Urinary bladder (tissue), 4 donors: ENCODE measurements at places on chromosomes 12 and 14.

DNA sequence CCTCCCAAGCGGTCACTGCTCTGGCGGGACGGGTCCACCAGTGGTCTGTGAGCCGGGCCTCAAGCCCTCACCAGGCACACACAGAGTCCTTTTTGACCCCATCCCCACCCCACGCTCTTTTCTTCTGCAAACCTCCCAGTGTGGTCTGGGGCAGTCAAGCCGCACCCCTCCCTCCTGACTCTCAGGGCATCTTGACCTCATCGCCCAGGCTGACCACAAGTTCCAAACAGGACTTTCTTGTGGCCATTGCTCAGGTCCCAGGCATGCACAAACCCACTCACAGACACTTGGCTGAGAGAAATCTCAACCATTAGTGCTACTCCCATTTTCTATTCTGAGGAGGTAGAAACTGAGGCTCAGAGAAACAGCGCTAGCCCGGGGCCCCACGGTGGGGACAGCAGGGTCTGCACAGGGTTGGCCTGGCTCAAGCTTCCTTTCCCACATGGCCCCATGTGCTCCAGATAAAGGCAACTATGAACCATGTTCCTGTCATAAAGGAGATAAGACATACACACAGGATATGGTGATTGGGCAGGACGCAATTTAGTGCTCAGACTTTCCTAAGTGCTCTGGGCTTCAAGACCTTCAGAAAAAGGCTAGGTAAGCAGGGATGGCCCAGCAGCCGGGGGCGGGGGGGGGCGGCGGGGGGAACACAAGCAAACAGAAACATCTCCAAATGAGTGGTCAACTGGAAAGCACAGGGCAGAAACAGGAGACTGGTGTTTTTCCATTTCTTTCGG lies 69.6 kb downstream of the ITPK1 start:
- DNase-seq, result no peak

GRCh38 chr12:120783197-120783596 lies 57.6 kb downstream of the ACADS start:
- no peak for DNase-seq

DNA sequence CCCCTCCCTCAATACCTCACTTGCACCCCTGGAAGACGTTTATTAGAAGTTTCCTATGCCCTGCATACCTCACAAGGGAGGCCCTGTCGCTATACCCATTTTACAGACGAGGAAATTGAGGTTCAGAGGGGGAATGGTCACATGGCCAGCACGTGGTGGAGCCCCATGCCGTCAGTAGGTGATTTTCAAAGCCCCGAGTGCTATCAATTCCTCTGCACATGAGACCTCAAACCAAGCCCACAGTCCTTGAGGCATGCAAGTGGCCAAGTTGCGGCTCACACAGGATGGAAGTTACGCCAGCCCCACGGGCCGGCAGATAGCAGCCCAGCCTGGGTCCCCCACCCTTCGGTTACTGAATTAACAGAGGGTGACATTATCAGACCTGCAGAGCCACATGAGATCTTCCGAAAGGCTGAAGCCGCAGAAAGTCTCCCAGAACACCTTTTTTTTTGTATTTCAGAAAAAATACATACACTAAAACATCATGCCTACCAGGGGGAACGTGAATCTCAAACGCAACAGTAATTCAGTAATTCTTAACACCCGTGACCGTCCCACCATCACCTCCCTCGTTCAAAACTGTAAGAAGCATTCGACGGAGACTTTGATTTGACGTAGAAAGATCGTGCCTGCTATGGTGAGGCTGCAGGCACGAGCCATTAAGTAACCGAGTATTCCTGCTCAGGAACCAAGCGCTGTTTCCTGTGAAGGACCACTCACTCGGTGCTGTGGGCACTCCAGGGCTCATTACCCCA lies 129.0 kb downstream of the RFLNA start:
- no peak for DNase-seq

DNA sequence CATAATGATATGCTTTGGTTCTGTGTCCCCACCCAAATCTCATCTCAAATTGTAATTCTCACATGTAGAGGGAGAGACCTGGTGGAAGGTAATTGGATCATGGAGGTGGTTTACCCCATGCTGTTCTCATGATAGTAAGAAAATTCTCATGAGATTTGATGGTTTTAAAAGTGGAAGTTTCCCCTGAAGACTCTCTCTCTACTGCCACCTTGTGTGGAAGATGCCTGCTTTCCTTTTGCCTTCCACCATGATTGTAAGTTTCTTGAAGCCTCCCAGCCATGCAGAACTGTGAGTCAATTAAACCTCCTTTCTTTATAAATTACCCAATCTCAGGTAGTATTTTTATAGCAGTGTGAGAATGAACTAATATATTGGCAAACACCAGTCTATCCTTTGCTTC lies 260.4 kb upstream of the PPFIA2 start:
- no peak for DNase-seq

DNA sequence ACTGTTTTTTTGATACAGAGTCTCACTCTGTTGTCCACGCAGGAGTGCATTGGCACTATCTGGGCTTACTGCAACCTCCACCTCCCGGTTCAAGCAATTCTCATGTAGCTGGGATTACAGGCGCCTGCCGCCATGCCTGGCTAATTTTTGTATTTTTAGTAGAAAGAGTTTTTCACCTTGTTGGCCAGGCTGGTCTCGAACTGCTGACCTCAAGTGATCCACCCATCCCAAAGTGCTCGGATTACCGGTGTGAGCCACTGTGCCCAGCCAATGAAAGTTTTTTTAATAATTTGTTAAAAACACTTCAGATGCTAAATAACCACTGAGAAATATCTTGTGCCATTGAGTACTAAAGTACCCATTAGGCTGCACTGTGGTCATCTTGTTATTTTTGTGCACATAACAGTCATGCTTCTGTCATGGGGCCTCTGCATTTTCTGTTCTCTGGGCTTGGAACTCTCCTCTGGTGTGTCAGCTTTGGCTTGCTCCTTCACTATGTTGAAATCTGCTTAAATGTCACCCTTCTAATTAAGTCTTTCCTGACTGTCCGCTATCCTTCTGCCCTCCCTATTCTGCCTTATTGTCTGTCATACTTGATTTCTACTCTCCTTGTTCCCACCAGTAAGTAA lies 105.1 kb downstream of the KTN1 start:
- DNase-seq, result no peak

- no peak for DNase-seq
Observed at GRCh38 chr14:51552768-51553404, 98.8 kb upstream of the FRMD6 start.

DNA sequence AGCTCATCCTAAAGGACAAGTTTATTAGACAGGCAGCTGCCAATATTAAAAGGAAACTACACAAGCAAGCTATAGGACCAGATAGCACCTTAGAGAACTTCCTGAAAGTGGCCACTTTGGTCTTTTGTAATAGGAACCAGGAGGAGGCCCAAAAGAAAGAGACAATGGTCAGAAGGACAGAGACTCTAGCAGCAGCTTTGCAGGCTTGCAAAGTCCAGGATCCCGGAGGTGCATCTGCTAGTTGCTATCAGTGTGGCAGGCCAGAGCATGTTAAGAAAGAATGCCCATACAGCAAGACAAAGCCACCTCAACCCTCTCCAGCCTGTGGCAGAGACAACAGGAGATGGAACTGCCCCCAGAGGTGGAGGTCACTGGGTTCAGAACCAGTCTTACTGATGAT lies 23.4 kb downstream of the APOBEC1 start:
- no peak for DNase-seq

DNA sequence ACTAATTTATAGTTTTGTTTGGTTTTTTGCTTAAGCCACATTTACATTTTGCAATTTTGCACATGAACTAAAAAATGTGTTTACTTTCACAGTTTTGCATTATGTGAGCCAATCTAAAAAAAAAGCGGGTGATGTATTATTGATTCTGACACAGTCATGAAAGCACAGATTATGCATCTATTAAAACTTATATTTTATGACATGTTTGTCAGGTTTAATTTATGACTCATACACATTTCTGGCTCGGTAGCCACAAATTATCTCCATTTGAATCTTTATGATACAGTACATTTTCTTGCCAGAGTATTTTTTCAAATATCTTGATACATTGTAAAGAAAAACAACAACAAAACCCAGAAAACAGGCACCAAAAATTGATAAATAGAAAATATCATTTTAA lies 280.4 kb upstream of the GRIP1 start:
- DNase-seq, result no peak

DNA sequence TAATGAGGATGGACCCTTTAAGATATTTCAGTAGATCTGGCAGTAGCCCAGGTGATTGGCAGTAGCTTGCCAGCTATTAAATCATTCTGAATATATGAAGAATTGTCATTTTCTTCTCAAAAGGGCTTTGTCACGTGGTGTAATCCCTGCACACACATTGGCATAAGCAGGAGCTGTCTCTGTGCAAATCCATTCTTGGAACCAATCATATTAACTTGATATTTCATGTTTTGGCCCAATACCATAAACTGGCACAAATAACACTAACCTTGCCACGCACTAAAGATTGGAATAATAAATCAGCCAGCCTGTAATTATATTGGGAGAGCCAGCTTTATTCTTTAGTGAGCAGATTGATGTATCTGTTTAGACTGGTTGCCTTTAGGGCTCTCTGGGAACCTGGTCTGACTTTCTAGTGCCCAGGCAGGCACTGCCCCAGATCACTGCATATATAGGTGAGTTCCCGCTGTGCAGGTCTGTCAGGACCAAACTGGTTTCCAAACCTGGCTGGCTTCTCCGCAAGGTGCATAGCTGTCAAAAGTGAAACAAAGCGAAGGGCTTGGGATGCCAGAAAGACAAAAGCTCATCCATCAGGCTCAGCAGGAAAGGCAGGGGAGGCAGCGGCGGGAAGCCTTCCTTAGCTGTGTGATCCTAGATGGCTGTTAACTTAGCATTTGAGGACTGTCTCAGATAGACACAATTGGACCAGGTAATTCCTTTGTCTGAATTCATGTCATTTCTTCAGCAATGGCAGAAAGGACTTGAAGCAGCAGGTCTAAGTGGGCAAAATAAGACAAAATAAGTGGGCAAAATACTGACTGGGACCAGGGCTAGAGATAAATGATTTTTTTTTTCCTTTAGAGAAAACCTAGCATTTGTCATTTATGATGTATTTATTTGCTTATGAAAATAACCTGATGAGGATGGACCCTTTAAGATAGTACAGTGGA lies 128.8 kb upstream of the DYRK2 start:
- DNase-seq, result no peak

DNA sequence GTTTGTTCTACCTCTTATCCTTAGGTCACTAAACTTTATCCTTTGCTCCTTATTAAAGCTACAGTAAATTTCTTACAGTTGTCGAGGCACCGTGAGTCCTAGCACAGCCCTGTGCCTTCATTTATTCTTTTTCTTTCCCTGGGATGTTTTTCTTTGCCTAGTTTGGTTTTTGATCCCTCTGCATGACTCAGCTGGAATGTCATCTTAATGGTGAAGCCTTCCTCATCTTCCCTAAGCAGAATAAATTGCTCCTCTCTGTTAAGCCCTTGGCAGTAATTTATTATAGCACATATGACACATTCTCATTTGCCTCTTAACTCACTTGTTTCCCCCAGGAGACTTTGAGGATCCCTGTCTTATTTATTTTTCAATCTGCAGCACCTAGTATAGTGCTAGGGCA lies 16.6 kb downstream of the ACTR10 start:
- DNase-seq, result no peak

GRCh38 chr14:91398707-91399106 lies 18.9 kb downstream of the CCDC88C start:
- no peak for DNase-seq

DNA sequence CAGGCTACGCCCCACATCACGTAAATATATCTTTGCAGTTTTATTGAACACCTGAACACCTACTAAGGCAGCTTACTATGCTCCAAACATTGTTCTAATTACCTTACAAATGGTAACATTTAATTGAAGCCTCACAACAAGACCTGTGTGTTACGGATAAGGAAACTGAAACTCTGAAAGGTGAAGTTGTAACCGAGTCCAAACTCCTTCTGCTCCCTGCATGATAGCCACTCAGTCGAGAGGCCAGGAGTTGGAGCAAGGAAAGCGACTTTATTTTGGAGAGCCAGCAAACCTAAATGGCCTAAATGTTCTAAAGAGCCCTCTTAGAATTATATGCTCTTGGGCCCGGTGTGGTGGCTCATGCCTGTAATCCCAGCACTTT lies 12.6 kb upstream of the TRPV4 start:
- no peak for DNase-seq

DNA sequence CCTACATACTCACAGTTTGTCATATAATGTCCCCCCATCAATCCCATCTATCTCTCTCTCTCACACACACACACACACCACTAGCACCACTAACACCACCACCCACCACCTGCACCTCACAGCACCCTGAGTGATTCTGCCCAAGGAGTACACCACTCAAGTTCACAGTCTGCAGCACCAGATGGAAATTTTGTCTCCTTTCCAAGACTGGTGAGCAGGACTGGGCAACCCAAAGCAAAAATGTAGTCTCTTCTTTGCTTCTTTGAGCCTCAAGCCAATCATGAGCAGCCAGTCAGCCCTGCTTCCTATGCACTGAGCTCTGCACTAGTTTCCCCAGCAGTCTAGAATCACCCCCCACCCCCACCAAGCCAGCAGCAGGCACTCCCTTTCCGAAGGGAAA lies 15.0 kb upstream of the ARMH4 start:
- no peak for DNase-seq

DNA sequence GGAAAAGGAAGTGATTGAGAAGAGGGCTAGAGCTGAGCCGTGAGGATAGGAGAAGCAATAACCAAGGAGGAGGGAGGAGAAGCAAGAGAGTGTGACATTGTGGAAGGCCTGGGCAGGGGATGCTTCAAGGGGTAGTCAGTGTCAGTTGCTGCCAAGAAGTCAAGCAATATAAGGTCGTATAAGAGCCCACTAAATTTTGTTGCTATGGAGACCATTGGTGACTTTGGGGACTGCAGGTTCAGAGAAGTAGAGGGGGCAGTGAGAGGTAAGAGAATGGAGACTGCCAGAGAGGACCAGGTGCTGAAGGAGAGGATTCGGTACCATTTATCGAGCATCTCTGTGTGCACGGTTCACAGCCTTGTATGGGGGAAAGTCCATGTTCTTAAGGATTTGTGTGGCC lies 3.1 kb upstream of the ATXN3 start:
- DNase-seq, result no peak
